ENCODE measurements at places on chromosomes 7 and 10. TPM values are rescaled to one million over a fixed set of nuclear protein-coding genes. Genes with fewer than 3 reads are reported as not detected.

The LRGUK gene
- total RNA-seq = 1.5 TPM

The C10orf53 gene
- total RNA-seq = not detected

GRCh38 chr7:131305152-131305551 is 22.5 kb upstream of the MKLN1 start:
- no peak for DNase-seq

DNA sequence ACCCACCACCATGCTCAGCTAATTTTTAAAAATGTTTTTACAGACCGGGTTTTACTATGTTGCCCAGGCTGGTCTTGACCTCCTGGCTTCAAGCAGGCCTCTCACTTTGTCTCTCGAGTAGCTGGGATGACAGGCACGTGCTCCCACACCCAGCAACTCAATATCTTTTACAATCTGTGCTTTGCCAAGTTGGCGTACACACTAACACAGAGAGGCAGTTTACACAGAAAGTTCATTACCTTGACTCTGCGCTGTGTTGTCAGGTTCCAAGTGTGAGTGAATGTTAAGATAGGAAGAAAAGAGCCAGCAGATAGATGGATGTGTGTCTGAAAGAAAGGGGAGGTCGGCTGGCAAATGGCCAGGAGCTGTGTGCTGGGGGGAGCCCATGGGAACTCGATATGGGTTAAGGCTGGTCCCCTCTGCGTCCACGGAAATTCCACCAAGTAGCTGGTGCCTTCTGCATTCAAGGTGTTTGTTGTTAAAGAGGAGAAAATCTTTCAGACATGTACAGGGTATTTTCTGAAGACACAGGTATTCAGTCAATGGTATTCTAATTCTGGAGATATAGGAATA is 299.8 kb downstream of the CAMK1D start:
- no peak for DNase-seq

The BMI1 gene
- 73.3 TPM for total RNA-seq

DNA sequence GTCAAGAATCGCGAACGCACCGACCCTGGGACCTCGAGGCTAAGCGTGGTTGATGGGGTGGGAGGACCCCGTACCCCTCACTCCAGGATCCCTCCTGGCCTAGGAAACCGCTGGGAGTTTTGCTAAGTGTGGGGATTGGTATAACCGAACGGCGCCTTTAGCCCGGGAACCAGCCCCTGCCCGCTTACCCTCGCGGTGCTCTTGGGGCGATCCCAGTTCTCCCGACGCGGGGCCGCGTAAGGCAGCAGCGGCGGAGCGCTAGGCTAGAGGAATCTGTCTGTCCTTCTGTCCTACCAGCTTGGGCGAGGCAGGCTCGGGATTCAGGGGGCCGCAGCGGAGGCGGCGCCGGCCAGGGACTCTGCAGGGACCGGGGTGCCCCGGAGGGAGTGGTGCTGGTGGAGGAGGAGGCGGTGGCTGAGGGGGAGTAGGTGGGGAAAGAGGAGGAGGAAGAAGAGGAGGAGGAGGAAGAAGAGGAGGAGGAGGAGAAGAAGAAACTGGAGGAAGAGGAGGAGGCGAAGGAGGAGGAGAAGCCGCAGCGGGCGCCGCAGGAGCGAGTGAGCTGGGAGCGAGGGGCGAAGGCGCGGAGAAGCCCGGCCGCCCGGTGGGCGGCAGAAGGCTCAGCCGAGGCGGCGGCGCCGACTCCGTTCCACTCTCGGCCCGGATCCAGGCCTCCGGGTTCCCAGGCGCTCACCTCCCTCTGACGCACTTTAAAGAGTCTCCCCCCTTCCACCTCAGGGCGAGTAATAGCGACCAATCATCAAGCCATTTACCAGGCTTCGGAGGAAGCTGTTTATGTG is 439 bp upstream of the EMX2 start:
- DNase-seq = no peak

The WDR91 gene
- total RNA-seq = 19.0 TPM

- DNase-seq = no peak
Observed at GRCh38 chr10:57785546-57785945, 482.1 kb downstream of the IPMK start.

GRCh38 chr10:121608469-121609190 is 10.4 kb upstream of the FGFR2 start:
- DNase-seq = peak; percentile 59

GRCh38 chr7:80154656-80155333 is 20.2 kb downstream of the GNAI1 start:
- DNase-seq = no peak

GRCh38 chr10:34760606-34761005 is 54.5 kb downstream of the PARD3 start:
- DNase-seq = no peak

GRCh38 chr10:121380211-121380610 is 218.0 kb downstream of the FGFR2 start:
- no peak for DNase-seq

The HECW1 gene
- not detected for total RNA-seq

The NKX1-2 gene
- total RNA-seq = 0.09 TPM

The CCL24 gene
- 1.4 TPM for total RNA-seq

- DNase-seq = no peak
Observed at GRCh38 chr10:1824928-1825327, 87.6 kb upstream of the ADARB2 start.

DNA sequence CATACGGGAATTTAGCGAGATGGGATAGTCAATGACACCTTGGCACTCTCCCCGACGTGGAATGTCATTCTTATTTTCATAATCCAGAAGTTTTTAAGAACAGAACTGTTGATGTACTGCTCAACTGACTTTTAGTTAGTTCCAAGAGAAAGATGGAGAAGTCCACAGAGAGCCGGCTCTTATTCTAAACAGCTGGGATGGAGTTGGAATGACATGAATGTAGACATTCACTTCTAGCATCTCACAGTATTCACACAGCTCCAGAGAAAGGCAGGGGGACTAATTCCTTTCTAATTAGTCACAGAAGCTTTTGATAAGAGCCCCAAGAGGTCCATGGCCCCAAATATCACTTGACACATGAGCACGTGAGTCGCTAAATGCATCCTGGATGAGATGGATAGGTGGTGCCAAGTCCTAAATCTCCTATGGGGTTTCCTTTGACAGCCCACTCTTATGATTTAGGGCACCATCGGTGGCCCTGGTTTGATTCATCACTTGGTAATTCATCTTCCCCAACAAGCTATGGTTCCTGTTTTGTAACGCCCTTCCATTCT is 420.3 kb upstream of the AUTS2 start:
- no peak for DNase-seq

The DDX21 gene
- 86.5 TPM for total RNA-seq

DNA sequence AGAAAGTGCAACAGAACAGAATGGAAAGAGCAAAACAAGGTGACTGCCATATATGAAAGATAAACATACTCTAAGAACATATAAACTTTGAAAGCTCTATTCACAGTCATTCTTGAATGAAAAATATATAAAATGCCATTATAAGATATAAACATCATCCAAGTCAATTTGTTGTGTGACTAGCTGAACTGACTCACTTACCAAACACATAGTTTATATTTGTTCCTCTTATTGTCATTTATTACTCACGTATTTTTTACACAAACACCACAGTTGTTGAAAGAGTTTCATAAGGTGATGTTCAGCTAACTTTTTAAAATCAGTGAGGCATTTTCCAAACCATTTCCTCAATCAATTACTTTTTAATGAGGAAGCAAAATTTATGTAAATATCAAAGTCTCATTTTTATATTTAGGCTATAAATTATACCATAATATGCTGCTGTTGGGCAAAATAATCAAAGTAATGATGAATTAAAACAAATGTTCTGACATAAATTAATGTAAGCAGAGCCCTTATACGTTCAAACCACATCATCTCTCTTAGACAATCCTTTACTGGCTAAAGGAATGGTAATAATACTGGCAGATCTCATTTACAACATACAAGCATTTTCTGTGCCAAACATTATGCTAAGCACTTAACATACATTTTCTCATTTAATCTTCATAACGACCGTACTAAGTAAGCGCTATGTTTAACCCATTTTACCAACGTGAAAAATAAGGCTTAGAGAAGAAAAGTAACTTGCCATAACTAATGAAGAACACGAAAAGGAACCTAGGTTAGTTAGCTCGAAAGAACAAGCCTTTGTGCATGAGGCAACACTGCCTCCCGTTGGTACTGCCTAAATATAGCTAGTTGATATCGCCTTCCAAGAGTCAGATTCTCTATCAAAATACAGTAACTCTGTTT is 7.3 kb downstream of the LRRN3 start:
- DNase-seq = peak; percentile 28

GRCh38 chr10:118445535-118445934 is 103.4 kb upstream of the FAM204A start:
- DNase-seq = no peak

The PVRIG gene
- 1.9 TPM for total RNA-seq

DNA sequence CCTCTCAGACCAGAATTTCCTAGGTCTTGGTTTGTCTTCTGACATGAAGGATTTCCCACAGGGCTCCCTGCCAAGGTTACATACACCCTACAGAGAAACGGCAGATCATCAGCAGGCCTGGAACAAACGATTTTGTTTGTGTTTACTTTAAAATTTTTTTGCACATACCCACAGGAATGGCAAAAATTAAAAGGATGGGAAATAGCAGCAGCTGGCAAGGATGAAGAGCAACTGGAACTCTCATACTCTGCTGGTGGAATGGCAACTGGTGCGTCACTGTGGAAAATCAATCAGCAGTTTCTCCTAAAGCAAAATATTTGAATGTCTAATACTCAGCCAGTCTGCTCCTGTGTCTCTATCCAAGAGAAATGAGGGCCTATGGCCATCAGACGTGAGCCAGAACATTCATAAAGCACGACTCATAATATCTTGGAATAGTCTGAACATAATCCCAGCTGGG is 6.5 kb downstream of the BAIAP2L1 start:
- DNase-seq = no peak

The GPNMB gene
- 309 TPM for total RNA-seq

DNA sequence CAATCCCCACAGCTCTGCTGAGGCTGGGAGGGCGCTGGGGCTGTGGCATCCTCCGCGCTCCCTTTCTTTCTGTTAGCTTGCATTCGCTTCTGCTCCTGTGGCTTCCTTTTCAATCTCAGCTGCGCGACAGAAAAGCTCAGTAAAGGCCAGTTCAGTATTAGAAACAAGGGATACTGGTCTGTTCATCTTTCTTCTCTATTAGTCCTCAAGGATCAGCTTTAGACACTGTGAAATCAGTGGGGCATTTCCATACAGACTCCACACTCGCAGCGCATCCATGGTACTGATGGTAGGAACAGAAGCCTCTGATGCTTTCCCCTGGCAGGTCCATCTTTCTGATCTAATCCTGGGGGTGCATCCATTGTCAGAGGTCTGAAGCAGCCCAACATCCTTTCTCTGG is 163.7 kb downstream of the LYZL1 start:
- DNase-seq = no peak

DNA sequence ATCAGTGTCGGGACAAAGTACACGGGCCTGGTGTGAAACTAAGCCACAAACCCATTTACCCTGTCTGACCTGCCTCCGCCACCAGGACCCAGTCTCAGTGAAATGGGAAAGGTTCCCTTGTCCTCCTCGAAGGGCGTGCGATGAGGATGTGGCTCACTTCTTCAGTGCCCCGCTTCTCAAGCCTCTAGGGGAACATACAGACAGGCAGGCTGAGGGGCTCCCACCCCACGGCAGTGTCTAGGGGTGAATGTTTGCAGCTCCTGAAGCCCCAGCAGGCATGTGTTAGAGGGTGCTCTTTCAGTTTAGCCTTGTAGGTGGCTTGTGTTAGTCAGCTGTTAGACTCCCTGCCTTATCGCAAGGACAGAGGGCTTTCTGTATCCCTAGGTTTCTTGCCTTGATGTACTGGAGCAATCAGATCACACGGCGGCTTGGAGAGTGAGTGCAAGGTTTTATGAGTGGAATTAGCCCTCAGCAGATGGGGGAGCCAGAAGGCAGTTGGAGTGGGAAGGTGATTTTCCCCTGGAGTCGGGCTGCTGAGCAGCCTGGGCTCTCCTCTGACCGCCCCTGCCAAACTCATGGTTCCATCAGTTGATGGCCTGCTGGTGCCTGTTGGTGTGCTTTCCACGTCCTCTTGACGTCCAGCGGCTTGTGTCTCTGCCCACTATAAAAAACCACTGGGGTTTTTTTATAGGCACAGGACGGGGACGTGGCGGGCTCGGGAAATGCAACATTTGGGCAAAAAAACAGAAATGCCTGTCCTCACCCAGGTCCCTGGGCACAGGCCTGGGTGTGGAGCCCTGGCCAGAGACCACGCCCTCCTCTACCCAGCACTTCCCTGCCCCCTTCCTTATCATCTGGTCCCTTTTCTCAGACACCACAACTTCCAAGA is 759 bp downstream of the NUDT1 start:
- DNase-seq = no peak

The SPDYE16 gene
- total RNA-seq = 1.0 TPM

DNA sequence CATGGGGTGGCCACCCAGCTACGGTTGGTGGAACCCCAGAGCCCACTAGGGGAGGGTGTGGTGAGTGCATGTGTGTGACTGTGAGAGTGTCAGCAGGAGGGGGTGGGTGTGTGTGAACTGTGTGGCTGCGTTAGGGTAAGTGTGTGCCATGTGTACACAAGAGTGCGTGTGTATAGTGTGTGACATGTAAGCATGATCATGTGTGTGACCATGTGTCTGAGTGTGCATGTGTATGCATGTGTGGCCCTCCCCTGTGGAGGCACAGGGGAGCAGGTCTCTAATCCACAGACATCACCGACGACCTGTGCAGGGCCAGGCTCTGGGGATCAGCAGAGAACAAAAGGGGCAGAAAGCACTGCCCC is 3.5 kb upstream of the CFAP46 start:
- no peak for DNase-seq

DNA sequence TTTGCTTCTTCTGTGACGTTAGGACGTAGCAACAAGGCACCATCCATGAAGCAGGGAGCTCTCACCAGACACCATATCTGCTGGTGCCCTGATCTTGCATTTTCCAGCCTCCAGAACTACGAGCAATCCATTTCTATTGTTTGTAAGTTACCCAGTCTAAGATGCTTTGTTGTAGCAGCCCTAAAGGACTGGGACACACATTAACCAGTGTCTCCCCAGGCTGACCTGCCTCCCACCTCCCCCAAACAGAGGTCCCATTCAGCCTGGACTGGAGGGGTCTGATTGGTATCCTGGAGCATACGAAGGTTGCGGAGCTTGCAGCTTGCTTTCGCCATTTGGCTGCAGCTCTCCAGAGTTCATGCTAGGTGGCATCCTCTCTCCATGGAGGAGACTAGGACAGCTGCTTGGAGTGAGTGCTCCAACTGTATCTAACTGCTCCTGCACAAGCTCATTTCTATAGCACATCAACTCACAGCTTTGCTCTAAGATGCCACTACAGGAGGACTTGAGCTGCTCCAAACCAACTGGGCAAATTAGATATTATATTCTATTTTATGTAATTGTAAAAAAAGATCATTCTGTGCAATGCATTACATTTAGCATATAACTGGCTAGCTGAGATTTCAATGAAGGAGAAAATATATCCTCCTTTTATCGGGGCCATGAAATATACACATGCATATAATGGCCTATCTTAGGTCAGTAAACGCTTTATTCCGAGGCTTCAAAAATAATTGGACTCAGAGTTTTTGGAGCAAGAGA is 8.0 kb upstream of the GRK5 start:
- peak; percentile 43 for DNase-seq

The HKDC1 gene
- total RNA-seq = 3.2 TPM
